SK-N-DZ (cell line): ENCODE measurements at places on chromosomes 5 and 9.
A peak's percentile ranks its signal among the peaks of the same experiment; 100 is the strongest.

DNA sequence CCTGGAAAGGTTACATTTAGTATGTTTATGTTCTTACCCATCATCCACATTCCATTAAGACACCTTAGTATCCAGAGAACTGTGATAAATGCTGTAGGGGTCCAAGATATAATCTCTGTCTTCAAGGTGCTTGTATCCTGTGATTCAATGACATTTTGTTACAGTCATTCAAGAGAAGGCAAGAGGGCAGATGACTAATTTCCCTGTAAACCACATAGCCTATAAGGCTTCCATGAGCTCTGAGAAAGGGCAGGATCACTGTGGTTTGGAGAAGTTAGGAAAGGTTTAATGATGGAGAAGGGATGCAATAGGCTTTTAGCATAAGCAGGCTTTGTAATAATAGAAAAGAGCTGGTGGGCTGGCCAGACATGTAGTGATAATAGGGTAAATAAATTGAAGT is 40.0 kb downstream of the PAPPA start:
- no peak for DNase-seq

DNA sequence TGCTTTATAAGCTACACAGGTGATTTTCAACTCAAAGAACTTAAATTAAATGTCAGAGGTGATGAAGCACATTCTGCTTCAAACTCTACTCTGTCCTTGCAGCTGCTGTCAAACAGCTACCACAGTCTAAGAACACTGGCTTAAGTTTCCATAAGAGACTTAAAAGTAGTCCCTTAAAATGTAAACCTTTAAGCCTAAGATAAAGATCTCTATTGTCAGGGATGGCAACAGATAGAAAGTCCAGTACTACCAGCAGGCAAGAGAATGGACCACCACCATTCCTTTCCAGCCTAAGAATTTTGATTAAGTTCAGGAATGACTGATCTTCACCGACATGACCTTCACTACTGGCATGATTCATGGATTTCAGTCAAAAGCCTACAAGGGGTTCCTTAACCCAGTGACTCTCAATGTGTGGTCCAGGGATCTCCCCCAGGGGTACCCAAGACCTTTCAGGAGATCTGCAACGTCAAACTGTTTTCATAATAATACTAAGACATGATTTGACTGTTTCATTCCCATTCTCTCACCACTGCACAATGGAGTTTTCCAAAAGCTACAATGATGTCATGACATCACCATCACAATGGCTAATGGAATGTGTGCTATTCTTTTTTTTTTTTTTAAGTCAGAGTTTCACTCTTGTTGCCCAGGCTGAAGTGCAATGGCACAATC is 41.1 kb upstream of the PLPP6 start:
- no peak for DNase-seq

DNA sequence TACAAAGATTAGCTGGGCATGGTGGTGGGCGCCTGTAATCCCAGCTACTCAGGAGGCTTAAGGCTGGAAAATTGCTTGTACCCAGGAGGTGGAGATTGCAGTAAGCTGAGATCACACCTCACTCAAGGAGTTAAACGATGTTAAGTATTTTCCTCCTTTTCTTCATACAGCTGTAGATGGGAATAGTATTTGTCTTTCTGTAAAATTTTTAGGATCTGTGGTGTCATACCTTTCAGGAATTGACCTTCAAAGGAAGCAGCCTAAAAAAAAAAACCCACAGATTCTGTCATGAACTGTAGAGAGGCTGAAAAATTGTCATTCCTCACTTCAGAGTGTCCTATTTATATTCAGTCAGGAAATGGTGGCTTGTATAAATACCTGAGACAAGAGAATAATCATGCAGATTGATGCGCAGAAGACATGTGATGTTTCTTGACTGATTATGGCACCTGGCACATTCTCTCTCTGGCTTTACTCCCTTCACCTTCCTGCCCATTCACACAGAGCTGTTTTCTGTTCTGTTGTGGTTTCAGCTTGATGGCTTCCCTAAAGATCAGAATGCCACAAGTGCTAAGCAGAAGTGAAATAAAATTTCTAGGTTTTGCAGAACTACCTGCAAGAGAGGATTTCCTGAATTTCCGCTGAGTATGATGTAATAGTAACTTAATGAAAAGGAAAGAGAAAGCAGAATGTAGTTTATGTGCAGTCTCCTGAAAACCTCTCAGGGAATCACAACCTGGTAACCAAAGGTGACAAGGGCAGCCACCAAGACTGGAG is 3.8 kb downstream of the IFNA1 start:
- DNase-seq = no peak

DNA sequence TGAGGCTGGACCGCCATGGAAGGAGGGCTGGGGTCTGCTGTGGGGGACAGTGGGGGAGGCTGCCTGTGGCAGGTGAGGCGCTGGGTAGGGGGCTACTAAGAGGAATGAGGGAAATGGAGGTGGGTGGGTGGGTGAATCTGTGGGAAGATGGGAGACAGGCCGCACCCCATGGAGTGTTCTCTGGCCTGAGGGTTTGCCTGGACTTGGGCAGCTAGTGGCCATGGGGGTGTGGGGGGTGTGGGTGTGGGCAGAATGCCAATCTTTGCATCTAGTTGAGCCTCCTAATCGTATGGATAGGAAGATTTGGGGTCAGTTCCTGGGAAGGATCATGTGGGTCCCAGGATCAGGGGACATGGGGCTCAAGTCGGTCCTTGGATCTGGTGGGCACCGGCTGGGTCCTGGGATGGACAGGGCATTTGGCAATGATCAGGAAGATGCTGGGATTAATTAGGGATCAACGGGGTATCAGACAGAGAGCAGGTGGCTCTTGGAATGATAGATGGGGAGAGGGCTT is 518 bp downstream of the ZDHHC12 start:
- no peak for DNase-seq

DNA sequence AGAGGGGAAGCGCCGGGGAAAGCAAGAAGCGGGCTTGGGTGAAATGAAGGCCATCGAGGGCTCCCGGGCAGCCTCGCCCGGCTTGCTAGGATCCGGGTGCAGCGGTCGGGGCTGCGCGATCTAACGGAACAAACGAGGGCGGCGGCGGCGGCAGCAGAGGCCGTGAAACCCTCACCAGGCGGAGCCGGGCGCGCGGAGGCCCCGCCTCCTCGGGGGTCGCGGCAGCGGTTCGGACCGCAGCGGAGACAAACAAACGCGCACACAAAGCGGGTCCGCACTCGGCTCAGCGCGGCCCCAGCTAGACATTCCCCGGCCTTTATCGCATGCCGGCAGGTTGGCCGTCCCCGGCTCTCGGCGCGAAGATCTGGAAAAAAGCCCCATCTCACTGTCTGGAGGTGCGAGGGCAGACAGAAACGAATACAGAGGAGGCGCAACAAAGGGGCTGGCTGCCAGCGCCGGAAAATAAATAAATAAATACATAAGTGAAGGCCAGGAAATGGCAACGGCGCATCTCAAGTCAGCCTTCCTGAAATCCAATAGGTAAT is 10.5 kb upstream of the TRIM36 start:
- peak; percentile 81 for DNase-seq

DNA sequence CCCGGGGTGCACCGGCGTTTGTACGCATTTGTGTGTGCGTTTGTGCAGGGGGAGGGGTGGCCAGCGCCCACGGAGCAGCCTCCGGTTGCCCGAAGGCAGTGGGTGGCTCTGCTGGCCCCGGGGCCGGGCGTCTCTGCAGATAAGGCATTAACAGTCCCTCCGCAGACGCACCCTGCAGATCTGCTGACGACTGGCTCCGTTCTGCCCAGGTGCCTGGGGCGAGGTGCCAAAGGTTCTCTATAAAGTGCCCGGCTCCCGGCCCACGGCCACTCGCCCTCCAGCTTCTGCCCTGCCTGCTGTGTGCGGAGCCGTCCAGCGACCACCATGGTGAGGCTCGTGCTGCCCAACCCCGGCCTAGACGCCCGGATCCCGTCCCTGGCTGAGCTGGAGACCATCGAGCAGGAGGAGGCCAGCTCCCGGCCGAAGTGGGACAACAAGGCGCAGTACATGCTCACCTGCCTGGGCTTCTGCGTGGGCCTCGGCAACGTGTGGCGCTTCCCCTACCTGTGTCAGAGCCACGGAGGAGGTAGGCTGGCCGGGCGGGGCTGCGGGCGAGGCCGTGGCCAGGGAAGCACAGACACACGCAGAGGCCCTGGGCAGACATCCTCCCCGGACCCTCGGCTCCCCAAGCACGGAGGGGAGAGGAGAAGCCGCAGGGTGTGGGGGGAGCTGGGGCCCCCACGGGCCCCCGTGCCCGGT is at the start of gene SLC6A19:
TSS of gene SLC6A19 (plus strand) at position 269 of the 699 bp plus-strand sequence. CDS start at position 325, 56 bp downstream.
- DNase-seq = no peak

DNA sequence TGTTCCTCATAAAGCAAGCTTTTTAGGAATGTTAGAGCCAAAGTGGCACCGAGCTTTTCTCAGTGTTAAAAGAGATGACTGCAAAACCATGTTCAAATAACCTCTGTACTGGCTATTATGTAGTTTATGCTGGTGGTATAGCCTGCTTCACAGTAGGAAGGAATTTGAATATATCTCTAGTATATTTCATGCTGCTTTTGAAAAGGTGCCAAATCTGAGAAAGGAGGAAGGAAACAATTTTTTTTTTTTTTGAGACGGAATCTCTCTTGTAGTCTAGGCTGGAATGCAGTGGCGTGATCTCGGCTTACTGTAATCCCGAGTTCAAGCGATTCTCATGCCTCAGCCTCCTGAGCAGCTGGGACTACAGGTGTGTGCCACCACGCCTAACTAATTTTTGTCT is 13.5 kb downstream of the CREBRF start:
- no peak for DNase-seq

- no peak for DNase-seq
Measured at GRCh38 chr5:43769571-43770355, 166.8 kb downstream of the NNT start.

GRCh38 chr9:137320555-137321384 is 18.7 kb upstream of the NRARP start:
- DNase-seq = peak; percentile 64

DNA sequence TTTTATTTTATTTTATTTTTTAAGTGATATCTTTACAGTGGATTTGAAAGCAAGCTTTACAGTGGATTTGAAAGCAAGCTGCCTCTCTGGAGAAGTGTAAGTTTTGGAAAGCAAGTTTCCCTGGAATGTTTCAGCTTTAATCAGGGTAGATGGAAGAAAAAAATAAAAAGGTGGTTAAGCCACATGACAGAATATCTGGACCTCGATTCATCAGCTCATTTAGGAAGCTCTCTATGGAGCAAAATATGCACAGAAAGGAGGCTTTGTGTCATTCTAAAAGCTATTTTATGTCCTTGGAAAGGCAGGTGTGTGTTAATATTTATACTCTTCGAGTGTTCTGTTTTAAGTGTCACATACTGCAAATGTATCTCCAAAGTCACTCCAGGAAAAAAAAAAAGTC is 409.2 kb upstream of the KLF4 start:
- no peak for DNase-seq

GRCh38 chr5:126430631-126431030 is 7.4 kb downstream of the GRAMD2B start:
- no peak for DNase-seq

GRCh38 chr5:78182838-78183237 is 111.7 kb downstream of the AP3B1 start:
- DNase-seq = no peak

DNA sequence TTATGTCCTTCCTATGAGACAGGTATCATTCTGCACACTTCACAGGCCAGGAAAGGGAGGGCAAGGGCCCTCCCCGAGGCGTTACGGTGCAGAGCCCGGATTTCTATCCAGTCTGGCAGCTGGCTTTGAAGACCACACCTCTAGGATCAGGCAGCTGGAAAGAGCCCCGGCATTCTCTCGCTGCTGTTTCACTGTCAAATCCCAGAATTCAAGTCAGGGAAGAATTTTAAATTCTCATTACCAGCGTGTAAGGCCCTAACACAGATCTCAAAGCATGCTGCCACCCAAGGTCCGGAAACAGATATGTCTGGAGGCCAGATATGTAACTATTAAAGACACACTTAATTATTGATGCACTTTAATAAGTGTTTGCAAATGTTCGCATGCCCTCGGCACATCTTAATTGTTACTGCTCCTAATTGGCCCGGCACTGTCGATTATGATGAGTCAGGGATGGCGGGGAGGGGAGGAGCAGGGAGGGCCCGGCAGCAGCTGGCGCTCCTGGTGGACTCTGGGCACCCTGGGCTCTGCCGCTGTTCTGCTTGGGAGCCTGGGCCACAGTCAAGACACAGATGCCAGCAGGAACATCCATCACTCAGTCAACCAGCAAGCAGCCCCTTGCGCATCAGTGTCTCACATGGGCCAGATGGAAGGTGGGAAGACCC is 76.3 kb upstream of the BARHL1 start:
- DNase-seq = no peak

- DNase-seq = no peak
Measured at GRCh38 chr5:2174538-2174937, 291.8 kb upstream of the IRX4 start.

DNA sequence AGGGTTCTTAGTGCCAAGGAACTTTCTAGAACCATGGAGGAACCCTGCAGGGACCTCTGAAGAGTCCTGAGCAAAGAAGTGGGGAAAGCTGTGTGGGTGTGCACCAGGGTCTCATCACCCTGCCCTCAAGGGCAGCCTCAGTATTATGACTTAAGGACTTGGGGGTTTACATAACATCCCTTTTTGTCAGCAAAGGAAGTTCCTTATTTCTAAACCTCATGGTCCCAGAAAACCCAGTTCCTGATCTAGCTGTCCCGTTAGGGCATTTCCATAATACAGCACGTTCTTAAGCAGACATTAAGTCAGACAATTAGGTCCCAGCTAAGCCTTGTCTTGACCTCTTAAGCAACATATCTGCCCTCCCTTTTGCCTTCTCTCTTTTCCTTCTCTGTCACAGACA is 57.3 kb downstream of the DAPK1 start:
- DNase-seq = no peak

GRCh38 chr5:76038212-76038611 is 45.0 kb upstream of the SV2C start:
- no peak for DNase-seq

DNA sequence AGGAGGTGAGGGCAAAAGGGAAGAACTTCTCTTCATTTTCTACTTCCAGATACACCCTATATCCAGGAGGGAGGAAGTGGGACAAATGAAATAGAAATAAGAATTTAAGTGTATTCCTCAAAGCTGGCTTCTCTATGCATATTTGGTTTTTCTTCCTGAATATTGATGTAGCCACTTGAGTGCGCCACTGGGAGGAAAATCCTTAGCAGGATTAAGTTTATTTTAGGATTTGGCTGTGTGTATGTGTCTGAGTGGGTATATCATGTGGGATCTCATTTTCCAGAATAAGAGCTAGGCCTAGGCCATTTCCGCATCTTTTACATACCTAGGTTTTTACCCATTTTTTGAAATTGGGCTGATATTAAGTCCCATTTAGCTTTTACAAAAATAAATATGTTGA is 42.5 kb downstream of the MAP1B start:
- no peak for DNase-seq

DNA sequence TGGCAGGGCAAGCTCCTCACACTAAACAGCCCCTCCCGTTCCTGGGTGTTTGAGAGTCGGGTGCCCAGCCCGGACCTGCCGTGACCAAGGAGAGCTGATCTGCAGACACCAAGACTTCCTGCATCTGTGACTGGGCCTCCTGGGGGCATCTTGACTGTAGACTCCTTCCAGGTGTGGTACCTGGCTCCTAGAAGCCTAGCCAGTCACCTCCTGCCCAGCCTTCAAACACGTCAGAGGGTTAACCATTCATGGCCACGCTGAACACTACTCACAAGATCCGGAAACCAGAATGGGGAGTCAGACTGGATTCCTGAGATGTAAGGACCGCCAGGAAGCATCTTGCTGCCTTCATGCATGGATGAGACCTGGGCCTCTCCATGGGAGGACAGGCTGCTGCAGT is 3.7 kb upstream of the LCN2 start:
- DNase-seq = no peak
